Anterior cingulate cortex (tissue), 58 donors: ENCODE measurements at places on chromosomes 5 and 9.

- no peak for DNase-seq
These were observed 151.5 kb downstream of the SEMA6A start for GRCh38 chr5:116423141-116423540.

GRCh38 chr9:85016384-85017006 lies 347.0 kb downstream of the NTRK2 start:
- no peak for DNase-seq

DNA sequence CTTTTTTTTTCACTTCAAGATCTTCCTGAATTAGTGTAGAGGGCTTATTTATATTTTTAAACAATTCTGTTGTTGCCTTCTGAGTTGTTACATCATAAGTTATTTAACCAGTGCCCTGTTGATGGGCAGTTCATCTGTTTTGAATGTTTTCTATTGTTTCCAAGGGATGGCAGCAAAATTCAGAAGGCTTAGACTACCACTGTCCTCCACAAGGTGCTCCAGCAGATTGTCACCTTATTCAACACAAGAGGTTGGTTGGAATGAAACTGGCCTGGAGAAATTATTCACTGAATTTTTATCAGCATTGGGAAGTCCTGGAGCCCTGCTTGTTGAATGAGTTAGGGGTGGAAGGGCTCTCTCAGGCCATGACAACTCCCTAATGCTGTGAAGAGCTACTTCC lies 1.3 kb upstream of the KLHL9 start:
- DNase-seq, result no peak

DNA sequence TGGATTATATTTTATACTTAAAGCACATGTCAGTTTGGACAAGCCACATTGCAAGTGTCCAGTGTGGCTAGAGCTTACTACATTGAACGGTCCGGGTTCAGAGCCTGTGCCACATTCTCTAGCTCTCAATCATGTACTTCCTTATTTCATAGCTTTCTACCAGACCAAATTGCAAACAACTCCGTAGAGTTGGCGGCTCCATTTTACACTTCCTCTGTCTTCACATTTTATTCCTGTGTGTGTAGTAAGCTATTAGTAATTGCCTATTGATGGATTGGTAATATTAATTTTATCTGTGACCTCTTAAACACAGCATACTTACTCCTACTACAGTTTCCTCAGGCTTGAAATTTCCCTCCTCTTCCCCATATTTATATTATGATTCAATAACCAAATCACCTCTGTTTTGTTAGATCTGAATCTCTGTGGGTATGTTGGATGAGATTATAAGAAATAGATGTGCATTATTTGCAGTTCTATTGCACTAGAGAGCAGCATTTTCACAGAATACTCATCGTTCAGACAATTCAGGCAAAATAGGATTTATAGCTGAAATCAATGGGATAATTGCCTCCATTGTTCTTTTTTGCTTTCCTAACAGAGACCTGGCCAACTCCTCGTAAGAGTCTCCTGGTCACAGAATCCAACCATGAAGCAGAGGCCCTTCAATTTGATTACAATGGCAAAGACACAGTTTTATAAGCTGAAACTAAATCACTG lies 29.0 kb upstream of the C9orf72 start:
- DNase-seq, result no peak

DNA sequence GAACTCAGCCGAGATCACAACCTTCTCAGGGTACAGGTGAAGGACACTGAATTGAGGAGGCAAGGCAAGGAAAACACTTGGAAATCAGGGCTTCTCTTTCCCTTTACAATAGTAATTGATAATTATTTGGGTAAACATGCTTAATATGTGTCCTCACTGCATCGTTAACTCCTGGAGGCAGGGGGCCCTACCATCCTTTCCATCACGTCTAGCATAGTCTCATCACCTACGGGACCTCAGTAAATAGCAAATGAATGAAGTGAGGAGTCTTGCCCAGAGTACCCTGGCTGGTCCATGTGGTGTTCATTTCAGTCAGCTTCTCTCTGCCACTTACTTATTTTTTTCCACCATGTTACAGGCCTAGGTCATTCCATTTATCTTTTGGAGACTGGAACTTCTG lies 2.3 kb downstream of the F2RL1 start:
- DNase-seq, result no peak

DNA sequence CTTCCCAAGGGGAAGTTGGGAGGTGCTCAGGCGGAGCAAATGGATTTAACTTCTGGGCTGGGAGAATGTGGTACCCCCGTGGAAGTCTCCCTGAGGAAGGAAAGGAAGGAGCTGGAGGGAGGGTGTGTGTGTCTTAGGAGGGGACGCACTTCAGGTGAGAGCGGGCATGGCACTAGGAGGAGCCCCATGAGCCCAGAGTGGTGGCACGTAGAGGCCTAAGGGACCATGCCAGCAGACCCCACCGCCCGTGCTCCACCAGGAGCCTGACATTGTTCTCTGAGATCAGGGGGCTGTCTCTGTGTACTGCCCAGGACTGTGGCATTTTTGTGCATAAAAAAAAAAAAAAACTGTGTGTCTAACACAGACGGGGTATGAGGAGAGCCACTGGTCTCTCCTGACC lies 18.5 kb upstream of the AHRR start:
- no peak for DNase-seq

GRCh38 chr5:176793343-176793699 lies 17.0 kb upstream of the UNC5A start:
- no peak for DNase-seq

DNA sequence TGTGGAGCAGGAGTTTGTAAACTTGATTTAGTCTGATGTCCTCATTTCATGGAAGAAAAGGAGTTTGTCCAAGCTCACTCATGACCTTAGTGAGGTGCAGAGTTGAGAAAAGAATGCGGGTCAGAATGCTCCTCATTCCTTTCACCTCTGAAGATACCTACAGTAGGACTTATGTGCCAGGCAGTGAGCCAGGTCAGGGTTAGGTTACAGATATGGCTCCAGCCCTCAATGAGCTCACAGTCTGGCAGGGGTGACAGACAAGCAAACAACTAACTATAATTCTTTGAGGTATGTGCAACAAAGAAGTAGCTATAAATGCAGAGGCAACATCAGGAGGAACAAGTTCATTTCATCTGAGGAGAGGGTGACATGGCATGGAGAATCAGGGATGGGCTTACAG lies 102.5 kb downstream of the SPATA31D1 start:
- no peak for DNase-seq

GRCh38 chr9:128747241-128747640 lies 23.3 kb upstream of the ZDHHC12 start:
- DNase-seq, result no peak

DNA sequence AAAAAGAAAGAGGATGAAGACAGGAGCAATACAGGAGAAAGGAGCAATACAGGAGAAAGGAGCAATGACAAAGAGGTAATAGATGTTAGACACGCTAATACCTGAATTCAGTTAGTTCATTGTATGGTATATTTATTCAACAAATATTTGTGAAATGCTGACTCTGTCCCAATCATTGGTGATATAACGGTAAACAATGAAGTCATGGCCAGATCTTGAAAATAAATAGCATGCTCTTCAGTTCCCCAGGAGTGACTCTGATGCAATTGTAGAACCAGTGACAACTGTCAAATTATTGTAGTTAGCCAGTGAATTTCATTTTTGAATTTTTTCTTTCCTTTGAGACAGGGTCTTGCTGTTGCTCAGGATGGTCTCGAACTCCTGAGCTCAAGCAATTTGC lies 48.0 kb upstream of the SPINK14 start:
- DNase-seq, result no peak

GRCh38 chr5:154758493-154758892 lies 3.3 kb downstream of the LARP1 start:
- no peak for DNase-seq

DNA sequence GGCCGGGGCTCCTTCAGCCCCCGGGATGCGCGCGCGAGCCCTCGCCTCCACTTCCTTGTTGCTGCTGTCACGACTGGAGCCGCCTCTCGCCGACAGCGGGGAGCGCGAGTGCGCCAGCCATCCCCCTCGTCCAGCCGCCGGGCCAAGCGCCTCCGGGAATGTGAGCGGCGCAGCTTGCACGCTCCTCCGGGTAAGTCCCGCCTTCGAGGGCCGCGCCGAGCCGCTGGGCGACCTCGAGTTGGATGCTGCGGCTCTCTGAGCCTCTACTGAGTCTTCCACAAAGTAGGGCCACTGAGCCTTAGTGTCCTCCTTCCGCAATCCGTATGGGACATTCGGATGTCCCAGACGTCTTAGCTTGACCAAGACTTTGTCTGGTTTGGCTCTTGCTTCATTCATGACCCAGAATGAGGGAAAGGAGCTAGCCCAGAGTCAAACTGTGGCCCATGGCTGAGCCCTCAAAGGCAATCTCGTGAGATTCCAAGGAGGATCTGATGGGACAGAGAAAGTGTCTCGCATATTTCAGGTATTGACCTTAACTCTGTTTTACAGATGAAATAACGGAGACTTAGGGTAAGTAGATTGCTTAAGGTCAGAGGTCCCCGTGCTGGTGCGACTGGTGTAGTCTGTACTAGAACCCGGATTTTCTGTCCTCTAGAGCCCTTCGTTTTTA lies 586 bp downstream of the HMGXB3 start:
- no peak for DNase-seq

GRCh38 chr5:136084698-136085097 lies 47.9 kb upstream of the SMAD5 start:
- DNase-seq, result no peak

DNA sequence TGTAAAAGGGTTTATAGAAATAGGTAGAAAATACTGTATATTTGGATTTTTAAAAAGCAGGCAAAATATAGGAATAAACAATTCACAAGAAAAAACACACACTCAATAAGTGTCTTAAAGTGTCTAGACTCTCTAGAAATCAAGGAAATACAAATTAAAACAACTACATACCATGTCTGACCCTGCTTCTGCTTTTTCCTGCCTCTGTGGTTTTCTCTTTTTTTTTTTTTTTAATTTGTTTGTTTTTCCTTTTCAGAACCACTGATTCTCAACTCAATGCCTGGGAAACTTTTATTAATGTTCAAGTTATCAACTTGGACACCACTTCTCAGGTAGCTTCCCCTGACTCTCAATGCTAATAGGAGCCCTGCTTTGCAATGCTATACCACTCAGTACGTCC lies 25.5 kb upstream of the TAS2R1 start:
- no peak for DNase-seq

DNA sequence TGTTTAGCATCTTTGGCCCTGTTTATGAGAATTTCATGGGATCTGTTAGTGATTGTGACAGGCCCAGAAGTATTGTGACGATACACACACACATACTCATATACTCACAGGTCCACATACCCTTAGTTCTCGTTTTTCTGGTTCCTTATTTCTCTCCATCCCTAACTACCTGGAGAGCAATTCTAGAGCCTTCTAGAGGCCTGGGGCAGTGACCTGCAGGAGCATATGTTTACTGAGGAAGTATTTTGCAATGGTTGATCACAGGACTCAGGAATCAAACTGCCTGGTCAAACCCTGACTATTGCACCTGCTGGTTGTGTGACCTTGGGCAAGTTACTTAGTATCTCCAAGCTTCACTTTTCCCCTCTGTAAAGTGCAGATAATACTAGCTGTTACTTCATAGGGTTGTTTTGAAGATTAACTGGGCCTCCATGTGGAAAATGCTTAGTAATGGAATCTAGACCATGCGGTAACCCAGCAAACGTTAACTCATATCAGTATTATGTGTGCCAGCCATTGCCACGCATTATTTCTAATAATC lies 8.7 kb downstream of the PAPPA start:
- DNase-seq, result no peak

DNA sequence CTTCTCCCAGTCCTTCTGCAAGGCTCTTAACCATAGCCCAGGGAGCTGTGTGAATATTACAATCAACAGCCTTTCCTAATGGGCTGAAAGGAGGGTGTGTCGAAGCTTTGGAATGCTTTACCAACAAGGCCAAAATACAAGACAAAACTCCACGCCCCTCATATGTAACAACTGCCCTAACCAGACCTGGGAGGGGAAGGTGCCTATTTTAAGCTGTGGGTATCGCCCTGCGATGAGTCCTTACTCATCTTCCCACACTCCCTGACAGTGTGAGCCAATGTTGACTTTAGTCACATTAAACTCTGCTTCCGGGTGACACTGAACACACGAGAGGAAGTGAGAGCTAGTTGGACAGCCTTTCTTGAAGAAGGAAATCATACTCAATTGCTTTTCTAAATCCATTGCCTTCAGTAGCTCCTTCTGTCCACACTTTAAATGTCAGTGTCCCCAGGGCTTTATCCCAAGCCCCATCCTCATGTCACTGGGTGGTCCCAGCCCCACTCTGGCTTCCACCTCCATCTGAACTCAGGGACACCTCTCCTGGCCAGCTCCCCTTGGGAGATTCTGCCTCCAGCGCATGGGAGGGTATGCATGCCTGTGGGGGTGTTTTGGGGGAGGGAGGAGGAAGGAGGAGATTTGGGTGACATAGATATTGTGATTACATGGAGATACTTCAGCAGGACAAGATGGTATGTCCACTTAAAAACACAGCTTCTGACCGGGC lies 6.5 kb upstream of the TBC1D9B start:
- no peak for DNase-seq

GRCh38 chr5:50702615-50703366 lies 36.4 kb downstream of the PARP8 start:
- DNase-seq, result no peak

- no peak for DNase-seq
These were observed 195.9 kb downstream of the ASTN2 start for GRCh38 chr9:117218951-117219350.

DNA sequence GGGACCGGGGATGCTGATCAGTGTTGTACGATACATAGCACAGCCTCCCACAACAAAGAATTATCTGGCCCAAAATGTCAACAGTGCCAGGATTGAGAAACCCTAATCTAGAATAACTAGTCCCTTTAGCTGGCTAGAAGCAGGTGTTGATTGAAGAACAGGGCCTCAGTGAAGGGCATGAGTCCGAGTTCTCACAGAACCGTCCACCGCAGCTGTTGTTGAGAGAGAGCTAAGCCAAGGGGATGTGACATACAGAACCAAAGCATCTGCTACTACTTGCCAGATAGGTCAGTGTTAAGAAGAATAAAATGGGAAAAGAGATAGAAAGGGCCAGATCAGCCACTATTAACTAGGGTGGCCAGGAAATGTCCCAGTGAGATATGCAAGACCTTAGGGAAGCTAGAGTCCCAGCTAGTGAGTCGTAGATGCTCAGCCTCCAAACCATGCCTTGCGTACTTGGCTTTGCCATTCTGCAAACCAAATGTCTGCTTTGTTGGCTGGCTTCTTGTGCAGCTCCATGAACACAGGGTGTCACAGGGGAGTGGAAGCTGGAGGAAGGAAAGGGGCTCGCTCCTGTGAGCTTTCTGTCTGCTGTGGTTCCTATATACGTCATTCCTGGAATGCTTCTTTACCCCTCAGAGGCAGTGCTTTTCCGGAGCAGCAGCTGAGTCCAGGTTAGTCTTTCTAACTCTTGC lies 68.9 kb downstream of the FBXO38 start:
- no peak for DNase-seq

- DNase-seq, result no peak
These were observed 610.9 kb downstream of the RAB3C start for GRCh38 chr5:59193616-59194319.
